ENCODE measurements at places on chromosomes 3 and 15. TPM values are rescaled to one million over a fixed set of nuclear protein-coding genes. Genes with fewer than 3 reads are reported as not detected.

Gene CHSY1
- 14.1 TPM for total RNA-seq

Gene SATB1
- 6.7 TPM for total RNA-seq

Gene SLC28A2
- not detected for total RNA-seq

Gene SHC4
- total RNA-seq: 2.9 TPM

Gene SYNPR
- total RNA-seq: not detected

Gene ZDHHC3
- total RNA-seq: 66.0 TPM

All from myocyte (in vitro differentiated cells).